ELF-1 (cell line): ENCODE measurements at places on chromosomes 4 and X.
A peak's percentile ranks its signal among the peaks of the same experiment; 100 is the strongest.

DNA sequence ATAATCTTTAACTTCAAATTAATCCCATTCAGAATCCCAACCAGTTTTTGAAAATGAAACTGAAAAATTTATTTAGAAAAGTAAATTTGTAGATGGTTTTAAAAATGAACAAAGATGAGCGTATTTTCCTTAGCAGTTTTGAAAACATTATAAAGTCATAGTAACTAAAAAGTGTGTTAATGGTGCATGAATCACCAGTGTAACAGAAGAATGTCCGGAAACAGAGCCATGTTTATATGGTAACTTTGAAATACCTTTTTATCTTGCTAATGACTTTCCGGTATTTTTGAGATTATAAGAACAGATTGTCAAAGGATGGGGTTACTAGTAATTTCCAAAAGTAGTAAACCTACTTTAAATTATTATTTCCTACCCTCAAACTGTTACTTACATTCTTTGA lies 145.9 kb downstream of the IRS4 start:
- no peak for DNase-seq

DNA sequence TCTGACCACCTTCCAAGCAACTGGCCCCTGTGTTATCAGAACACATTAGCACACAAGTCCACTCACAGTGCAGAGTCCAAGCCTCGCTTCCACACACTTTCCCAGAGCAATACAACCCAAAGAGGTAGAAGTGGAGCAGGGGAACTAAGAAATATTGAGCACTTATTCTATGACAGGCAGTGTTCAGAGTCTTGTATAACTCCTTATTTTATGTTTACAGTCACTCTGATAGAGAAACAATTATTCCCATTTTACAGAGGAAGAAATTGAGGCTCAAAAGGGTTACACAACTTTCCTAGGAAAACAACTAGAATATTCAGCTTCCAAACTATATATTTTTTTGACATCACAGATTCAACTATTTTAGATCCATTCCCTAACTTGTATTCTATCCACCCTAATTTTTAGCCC lies 18.3 kb upstream of the TMEM154 start:
- no peak for DNase-seq

DNA sequence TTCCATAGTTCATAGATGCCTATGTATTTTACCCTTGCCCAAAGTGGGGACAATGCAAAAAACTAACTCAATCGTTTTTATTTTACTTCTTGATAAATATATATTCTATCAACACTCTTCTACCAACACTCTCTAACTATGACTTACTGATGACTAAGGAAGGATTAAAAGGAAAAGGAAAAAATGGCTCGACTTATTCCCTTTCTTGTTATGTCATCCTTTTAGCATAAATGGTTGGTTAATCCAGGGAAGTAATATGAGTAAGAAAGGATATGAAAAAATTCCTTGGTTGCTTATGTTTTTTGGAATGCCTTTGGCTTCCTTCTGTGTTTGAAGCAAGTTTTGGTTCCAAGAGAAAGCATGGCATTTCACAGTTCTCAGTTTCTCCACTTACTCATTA lies 1087.1 kb downstream of the C4orf33 start:
- no peak for DNase-seq

DNA sequence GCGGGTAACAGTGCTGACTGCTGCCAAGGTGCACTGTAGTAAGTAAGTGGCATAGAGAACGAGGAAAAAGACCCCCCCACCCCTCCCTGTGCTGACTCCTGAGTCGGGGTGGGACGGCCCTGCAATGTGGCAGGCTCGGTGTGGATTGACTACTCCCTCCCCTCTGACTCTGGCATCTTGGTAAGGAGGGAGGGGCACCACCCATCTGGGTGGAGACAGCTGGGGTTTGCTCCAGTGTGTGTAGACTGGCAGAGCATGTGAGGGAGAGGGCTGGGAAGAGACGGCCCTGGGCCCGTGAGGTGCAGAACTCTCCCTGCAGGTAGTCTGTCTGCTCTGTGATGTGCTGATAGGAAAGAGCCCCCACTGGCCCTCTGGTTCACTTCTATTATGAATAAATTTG lies 31.0 kb downstream of the NSG1 start:
- DNase-seq: no peak

GRCh38 chrX:22268706-22269105 lies 4.0 kb upstream of the CBLL2 start:
- DNase-seq: no peak

DNA sequence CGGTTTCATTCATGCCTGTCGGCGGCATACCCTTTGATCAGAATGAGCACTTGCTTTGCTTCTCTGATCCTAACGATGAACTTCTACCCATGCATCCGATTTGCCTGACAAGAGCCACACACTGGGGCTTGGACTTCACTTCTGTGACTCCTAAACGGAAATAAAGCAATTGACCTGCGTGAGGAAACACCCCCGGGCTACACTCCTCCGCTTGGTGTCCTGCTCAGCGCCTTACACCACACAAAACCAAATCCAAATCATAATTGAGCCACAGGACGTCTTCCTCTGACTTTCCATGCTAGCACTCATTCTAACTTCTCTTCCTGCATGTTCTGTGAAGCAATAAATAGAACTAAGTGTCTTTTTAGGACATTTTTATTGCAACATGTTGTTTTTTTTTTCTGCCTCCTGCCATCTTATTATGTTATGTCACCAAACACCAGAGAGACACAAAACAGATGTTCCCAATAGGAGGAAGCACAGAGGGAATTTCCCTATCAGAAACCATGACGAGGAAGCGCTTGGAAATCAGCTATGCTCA lies 110.8 kb upstream of the FAM9B start:
- DNase-seq: peak; percentile 81

- no peak for DNase-seq
Measured at GRCh38 chr4:169622566-169622965, 2.2 kb downstream of the CLCN3 start.

DNA sequence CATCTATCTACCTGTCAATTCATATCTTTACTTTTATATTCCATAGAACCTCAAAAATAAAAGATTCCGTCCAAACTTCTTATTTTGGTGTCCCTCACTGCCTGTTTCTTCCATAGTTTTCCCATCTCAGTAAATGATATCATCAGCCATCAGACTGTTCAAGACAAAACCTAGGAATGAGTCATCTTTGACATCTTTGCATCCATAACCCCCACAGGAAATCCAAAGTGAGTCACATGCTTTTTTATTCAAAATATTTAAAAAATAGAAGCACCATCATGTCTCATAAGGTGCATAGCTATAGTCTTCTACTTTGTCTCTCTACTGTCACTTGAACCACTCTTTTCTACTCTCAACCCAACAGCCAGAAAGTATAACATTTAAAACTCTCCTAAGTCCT lies 29.9 kb upstream of the CXXC4 start:
- no peak for DNase-seq

- DNase-seq: peak; percentile 88
Measured at GRCh38 chr4:83851261-83852084, 315.6 kb downstream of the GPAT3 start.

DNA sequence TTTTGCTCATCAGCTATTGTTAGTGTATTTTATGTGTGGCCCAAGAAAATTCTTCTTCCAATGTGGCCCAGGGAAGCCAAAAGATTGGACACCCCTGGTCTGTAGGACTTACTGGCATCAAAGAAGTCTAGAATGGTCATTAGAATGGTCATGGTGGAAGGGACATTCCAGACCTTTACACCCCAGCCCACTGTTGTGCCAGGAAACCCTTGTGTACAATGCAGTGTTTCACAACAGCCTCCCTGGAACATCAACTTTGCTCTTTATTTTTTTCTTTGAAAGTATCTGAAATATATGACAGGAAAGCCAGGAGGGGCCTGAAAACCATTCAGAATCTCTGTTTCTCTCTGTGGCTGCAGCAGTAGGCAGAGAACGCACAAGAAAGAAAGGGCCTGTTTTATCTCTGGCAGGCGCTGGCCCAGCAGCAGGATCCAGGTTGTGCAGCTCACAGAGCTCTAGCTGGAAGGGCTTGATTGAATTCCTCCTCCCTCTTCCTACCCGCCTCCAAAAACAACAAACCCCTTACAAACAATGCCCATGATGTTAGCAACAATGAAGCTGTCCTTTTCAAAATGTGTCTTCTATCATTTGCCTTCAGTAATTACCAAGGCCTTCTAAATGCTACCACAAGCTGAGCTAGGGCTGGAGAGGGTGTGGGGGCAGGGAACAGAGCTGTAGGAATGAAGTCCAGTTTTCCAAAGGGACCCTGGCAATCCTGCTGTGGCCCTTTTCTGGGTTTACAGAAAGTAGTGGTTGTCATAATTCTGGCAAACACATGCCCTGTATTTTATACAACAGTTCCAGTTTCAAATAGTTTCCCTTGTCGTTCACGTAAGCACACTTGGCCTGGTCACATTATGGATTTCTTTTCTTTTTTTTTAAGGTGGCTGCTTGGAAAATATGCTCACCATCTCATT lies 32.3 kb upstream of the TFDP3 start:
- DNase-seq: peak; percentile 86

- no peak for DNase-seq
Measured at GRCh38 chr4:10077483-10078335, 38.9 kb downstream of the WDR1 start.

DNA sequence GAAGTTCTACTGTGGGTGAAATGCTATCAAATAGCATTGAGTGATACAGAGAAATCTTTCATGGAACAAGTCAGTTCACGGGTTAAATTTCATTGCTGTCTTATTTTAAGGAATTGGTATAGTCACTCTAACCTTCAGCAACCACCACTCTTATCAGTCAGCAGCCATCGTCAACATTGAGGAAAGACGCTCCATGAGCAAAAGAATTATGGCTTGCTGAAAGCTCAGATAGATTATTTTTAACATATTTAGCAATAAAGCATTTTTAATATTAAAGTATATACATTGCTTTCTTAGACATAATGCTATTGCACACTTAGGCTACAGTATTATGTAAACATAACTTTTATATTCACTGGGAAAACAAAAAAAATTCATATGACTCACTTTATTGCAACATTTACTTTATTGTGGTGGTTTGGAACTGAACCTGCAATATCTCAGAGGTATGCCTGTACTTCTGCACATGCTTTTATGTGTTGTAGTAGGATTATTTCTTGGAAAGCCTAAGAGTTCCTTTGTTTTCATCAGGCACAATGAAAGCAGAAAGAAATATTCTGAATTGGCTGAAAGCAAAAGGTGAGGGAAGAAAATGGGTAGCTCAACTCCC lies 586.7 kb downstream of the GBA3 start:
- no peak for DNase-seq
